NCI-H187 treated with DMSO at 0.1 percent for 48 hours (cell line): ENCODE measurements at places on chromosomes 2 and 18.

GRCh38 chr18:58536202-58536516 is 92.7 kb downstream of the ALPK2 start:
- no peak for DNase-seq

DNA sequence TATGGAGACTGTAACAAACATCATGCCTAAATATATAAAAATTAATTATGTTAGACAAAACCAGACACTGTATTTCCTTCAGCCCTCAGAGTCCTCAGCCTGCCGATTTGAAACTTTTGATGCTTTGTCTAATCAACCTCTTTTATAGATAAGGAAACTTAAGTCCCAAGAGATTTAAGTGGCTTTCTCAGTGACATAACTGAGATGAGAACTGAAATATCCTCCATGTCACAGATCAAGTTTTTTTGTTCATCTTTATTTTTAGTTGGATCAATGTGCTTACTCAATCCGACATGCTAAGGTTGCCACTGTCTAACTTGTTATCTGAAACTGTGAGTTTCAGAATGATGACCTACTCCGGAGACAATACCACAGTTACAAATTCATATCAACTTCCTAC is 72.3 kb downstream of the BARD1 start:
- no peak for DNase-seq

DNA sequence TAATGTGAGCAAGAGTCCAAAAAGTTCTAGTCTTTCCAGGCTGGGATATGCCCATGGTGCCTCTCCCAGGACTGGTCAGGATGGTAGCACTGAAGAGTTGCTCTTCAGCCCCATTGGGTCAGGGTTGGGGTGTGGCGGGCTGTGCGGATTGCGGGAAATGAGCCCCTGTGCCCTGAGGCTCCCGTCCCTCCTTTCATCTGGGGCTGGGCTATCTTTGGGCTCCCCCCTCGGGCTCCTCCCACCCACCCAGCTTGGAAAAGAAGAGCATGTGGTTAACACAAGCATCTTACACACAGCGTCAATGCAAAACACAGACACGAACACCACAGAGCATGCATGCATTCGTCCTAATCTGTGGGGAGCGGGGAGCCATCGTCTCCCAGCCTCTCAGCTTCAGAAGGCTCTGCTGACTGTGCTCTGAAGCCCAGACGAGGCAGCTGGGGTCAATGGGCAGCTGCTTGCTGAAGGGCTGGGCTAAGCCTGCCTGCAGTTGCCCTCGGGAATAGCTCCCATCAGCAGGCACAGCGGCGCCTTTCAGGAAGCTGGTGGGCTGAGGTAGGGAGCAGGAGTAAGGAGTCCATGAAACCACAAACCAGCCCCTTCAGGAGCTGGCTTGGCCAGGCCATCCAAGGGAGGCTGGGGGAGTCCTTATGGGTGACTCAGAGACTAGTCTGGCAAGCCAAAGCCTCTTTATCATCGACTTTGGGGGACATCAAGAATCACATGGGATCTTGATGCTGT is 112.9 kb downstream of the CLIP4 start:
- DNase-seq = no peak

- no peak for DNase-seq
These were observed 488.5 kb upstream of the NRP2 start for GRCh38 chr2:205193836-205194228.

GRCh38 chr2:15263976-15264685 is 297.0 kb downstream of the NBAS start:
- DNase-seq = no peak

DNA sequence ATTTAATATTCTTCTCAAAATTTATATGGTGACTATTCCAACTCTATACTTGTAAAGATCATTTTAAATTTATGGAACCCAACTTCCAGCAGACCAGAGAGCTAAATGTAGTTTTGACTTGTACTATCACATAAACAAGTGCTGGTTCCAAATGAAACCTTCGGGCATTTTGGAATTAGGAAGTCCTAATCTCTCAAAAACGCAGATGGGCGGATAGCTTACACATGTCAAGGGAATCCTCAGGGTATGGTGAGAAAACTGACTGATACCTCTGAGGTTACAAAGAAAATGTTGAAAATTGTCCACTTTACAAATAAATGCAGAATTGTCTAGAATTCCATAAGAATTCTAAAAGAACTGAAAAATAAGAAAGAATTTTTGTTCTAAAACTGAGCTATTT is 224.1 kb downstream of the SS18 start:
- DNase-seq = no peak

DNA sequence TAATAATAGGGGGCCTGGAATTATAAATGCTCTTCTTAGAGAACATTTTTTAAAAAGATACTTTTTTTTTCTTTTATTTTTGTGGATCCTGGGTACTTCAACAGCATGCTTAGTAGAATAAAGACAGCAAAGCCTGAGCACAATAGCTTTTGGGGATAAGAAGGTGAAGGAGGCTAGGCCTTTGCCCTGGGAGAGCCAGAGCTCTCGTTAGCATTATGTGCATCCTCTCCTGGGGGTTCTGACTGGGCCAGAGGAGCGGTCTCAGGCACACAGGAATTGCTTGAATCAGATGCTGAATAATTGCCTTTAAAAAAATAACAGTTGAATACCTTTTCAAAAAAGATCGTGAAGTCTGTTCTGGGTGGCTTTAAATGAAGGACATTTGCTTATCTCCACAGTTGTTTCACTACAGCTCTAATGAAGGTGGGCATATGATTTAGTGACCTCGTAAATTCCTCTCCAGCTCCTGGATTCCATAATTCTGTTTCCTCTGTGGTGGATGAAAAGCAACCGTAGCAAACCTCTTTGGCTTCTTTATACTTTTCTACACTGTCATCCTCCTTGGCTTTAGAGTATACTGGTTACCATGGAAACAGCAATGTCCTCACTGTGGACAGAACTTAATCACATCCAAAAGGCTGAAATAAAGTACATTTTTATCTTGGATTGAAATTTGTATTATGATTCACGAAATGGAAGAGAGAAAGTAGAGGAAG is 133.8 kb downstream of the MAIP1 start:
- DNase-seq = no peak

DNA sequence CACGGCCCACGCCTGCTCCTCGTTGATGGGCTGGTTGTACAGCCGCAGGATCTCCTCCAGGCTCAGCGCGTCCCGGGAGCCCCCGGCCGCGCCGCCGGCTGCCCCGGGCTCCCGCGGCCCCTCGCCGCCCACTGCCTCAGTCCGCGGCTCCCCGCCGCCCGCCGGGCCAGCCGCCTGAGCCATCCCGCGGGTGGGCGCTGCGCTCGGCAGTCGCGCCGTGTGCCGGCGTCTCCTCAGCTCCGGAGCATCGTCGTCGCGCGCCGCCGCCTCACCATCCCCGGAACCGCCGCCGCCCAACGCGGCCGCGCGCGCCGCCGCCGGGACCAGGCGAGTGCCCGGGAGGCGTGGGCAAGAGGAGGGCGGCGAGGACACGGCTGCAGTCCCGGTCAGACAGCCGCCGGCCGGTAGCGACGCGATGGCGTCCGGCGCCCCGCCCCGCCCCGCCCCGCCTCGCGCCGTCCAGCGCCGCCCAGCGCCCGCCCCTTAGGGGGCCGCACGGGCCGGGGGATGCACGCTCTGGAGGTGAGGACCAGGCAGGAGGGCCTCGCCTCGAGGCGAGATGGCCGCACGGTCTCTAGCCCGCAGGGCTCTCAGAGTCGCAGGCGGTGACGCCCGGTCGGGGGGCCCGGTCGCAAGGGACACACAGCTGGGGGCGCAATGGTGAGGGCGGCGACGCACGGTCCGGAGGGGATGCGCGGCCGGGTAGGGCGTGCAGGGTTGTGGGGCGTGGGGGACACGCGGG is at the start of gene SPIRE1:
SPIRE1 (minus strand) TSS at position 424 of the 742 bp plus-strand sequence; CDS start at position 183, 241 bp downstream.
- DNase-seq = no peak

GRCh38 chr2:230441227-230441897 is 25.4 kb downstream of the SP100 start:
- DNase-seq = no peak

DNA sequence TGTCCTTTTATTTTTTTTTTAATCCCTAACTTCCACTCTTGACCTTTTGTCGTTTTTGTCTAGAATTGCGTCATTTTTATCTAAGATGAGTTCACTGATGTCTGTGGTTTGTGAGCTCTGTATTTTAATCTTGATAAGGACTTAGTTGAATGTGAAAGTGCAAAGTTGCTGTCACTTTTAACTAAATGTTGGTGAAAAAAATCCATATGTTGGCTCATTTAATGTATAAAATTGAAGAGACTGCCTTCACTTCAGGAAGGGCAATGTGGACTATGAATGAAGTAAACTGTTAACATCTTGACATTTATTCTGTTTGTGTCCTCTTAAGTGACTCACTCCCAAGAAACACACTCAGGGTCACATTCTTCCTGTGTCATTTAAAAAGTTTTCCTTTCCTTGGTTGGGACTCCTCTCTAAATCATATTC is 256.6 kb upstream of the RASGRP3 start:
- DNase-seq = no peak

GRCh38 chr2:128799730-128800129 is 481.1 kb upstream of the HS6ST1 start:
- no peak for DNase-seq

DNA sequence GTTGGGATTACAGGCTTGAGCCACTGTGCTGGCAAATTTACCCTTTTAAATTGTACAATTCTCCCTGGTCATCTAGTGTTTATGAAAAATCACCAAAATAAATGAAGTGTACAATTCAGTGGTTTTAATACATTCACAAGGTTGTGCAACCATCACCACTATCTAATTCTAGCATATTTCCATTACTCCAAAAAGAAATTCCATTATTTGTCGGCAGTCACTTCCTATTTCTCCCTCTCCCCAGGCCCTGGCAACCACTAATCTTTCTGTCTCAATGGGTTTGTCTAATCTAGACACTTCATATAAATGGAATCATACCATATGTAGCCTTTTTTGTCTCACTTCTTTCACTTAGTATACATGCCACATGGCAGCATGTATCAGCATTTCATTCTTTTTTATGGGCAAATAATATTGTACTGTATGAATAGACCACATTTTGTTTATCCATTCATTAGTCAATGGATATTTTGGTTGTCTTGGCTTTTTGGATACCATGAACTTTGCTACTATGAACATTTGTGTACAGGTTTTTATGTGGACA is 12.6 kb upstream of the POLE4 start:
- no peak for DNase-seq

DNA sequence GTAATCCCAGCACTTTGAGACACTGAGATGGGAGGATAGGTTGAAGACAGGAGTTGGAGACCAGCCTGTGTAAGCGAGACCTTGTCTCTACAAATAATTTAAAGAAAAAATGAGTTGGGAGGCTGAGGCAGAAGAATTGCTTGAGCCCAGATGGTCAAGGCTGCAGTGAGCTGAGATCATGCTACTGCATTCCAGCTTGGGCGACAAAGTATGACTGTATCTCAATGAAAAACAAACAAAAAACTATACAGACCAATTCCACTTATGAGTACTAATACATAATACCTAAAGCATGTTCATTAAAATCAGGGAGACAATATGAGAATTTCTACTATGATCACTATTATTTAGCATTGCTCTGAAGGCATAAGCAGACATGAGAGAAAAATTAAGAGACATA is 12.6 kb downstream of the RNF149 start:
- DNase-seq = no peak

DNA sequence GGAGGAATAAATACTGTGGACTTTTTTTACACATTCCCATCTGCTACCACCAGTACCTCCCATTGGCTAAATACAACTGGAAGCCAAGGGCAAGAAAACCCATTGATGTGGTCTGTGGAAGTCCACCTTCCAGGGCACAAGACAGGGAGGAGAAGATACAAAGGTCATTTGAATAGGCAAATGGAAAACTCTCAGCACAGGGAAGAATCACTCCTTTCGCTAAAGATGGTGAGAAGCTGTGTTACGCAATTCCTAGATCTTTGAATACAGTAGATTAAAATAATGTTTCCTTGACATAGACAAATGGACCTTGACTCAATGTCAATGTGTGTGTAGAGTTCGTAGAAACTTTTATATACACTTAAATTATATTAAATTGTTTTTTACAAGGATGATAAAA is 70.9 kb upstream of the ERBB4 start:
- DNase-seq = no peak

DNA sequence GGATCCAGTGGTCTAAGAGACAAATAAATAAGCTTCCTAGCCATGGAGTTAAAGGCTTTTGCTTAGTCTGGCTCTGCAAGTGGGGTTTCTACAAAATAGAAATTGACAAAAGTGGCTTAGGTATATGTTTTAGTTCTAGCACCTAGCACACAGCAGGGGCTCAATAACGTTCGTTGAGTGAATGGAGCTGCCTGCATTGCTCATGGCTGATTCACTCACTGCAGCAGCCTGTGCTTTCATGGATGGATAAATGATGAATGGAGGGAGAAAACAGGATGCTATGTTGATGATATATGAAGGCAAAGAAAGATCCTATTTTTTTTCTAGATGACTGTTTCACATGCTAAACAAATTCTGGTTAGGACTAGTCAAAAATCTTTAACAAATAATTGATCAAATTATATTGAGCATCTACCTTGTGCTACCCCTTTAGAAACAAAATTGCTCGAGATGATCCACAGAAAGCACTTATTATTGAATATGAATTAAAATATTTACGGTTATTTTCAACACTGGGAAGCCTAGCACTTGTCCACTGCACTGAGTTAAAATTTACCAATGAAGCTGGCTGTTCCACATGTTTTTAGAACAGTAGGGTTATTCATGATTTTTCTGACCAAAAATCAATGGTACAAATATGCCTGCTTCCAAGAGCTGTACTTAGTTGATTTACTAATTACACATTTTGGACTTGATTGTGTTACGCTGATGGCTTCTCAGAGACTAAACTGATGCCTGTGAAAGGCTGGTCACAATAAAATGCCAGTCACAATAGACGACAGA is 39.6 kb downstream of the HDHD2 start:
- DNase-seq = no peak

DNA sequence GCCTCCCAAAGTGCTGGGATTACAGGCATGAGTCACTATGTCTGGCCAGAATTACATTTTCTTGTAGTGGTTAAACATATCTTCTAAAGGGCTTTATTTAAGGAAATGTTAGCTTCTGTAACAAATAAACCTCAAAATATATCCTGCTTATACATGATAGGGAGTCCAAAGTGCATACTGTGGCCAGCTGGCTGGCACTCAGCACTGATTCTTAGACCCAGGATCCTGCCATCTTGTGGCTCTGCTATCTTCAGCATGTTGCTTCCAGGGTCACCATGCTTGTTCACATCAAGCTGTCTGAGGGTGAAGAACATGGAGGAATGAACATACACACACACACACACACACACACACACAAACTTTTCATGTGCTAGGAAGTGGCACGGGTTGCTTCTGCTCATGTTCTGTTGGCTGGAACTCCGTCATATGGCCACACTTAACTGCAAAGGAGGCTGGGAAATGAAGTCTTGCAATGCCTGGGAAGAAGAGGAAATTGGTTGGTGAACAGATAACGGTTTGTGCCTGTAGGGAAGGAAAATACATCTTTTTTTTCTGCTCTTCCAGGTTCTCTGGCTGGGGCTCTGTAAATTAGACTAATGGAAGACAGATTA is 40.0 kb downstream of the NPPC start:
- no peak for DNase-seq

DNA sequence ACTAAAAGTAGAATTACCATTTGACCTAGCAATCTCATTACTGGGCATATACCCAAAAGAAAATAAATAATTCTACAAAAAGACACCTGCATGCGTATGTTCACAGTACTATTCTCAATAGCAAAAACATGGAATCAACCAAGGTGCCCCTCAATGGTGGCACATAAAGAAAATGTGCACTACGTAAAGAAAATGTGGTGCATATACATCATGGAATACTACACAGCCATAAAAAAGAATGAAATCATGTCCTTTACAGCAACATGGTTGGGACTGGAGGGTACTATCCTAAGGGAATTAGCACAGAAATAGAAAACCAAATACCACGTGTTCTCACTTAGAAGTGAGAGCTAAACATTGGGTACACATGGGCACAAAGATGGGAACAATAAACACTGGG is 250.7 kb upstream of the TNP1 start:
- no peak for DNase-seq

GRCh38 chr18:45213040-45213333 is 402.3 kb upstream of the SLC14A2 start:
- no peak for DNase-seq
